ENCODE measurements at places on chromosomes 2 and 18. TPM values are rescaled to one million over a fixed set of nuclear protein-coding genes. Genes with fewer than 3 reads are reported as not detected.

- DNase-seq, result no peak
Observed at GRCh38 chr2:183371545-183371944, 247.3 kb downstream of the NUP35 start.

CPS1 gene
- total RNA-seq, result 6.7 TPM

- DNase-seq, result no peak
Observed at GRCh38 chr18:853471-853870, 41.4 kb upstream of the YES1 start.

DNA sequence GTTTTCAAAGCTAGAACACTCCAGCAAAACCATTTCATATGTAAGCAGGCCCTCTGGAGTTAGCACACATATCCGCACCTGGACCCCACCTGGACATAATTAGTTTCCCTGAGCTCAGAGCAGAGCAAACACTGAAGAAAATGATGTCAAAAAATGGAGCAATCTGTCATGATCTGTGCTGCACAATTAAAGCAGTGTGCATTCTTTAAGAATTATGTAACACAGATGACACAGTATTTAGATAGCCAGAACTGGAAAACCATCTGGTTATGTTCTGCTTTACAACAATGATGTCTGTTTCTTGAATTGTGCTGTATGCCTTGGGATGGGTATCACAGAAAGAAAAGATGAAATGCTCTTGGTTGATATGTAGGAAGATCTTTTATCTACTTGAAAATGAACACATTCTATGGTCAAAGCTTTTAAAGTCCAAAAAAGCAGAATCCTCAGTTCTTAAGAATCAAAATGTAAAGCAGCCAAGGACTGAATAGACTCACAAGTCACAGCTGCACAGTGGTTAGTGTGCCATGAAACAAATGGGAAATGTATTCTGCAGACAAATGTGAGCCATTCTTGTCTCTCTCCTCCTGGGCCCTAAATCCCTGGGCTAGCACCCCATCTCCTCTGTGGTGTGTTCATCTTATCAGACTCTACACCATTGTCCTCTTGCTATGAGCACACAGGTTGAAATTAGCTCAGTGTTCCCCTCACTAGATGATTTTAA lies 36.8 kb downstream of the HRH4 start:
- no peak for DNase-seq

DNA sequence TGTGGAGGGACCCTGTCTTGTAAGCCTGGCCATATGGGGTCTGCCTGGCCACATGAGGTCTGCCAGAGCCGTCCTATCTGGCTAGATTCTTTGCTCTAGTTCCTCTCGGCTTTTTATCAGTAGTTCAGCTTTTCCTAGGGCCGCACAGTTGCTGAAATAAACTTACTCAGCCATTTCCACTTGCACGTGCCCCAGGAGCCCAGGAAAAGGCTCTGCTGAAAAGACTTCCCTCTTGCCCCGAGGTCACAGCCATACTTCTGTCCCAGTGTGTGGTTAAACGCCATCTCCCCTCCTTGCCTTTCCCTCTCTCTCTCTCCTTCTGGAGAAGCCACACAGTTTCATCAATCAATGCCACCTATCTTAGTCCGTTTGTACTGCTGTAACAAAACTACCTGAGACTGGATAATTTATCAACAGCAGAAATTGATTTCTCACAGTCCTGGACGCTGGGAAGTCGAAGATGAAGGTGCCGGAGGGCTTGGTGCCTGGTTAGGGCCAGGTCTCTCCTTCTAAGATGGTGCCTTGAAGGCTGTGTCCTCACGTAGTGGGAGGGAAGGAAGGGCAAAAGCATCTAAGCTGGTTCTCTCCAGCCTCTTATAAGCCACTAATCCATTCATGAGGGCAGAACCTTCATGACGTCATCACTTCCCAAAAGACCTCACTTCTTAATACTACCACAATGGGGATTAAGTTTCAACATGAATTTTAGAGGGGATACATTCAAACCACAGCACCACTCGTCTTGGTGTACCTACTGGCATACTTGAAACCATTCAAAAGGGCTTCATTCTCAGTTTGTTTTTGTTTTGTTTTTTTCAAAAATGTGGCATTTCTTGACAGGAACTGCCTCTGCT lies 11.2 kb upstream of the GALM start:
- DNase-seq, result no peak

SCG2 gene
- 1.8 TPM for total RNA-seq

FASTKD2 gene
- total RNA-seq, result 25.0 TPM

DNA sequence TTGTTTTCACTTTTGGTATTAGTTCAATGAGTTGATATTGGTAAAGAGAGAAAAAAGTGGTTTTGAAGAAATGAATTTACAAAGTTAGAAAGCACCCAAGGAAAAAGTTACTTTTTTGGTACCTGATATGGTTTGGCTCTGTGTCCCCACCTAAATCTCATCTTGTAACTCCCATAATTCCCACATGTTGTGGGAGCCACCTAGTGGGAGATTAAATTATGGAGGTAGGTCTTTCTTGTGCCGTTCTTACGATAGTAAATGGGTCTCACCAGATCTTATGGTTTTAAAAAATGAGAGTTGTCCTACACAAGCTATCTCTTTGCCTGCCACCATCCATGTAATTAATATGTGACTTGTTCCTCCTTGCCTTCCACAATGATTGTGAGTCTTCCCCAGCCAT lies 965.6 kb upstream of the NRXN1 start:
- DNase-seq, result no peak

ANKRD30B gene
- not detected for total RNA-seq

DNA sequence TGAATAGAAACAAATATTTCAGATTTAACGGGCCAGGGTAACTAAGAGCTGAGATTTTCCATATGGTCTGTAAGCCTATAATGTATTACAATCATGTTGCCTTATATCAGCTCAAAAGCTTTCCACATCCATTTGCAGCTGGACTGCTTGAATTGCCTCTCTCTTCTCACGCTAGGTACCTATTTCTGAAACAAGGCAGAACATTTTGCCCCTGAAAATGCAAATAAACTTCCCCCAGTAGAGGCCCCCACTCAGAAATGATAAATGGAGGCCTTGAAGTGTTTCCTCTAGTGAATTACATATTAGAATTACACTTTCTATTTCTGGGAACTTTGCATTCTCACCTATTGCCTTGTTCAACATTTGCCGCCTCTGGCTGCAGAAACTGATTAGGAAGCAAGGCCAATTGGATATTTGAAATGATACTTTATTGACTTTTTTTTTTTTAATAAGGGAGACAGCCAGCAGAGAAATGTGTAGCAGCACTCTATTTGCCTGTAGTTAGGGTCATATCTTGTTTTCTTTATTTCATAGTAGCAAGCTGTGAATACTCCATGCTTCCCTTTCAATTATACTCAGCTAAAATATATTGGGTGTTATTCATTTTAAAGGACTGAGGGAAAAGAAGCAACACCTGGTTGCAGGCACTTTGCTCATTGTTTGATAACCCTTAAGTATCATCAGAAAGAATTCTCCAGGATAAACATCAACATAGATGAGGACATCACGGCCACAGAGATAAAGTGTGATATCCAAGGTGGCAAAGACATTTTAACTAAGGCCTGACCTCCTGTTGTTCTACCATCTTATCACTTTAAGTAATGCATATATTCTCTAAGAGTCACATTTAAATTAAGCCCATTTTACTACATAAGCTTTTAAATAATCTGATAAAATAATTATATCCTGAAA lies 505.5 kb downstream of the LRRTM4 start:
- no peak for DNase-seq

- no peak for DNase-seq
Observed at GRCh38 chr2:47327295-47327694, 75.7 kb upstream of the MSH2 start.

DNA sequence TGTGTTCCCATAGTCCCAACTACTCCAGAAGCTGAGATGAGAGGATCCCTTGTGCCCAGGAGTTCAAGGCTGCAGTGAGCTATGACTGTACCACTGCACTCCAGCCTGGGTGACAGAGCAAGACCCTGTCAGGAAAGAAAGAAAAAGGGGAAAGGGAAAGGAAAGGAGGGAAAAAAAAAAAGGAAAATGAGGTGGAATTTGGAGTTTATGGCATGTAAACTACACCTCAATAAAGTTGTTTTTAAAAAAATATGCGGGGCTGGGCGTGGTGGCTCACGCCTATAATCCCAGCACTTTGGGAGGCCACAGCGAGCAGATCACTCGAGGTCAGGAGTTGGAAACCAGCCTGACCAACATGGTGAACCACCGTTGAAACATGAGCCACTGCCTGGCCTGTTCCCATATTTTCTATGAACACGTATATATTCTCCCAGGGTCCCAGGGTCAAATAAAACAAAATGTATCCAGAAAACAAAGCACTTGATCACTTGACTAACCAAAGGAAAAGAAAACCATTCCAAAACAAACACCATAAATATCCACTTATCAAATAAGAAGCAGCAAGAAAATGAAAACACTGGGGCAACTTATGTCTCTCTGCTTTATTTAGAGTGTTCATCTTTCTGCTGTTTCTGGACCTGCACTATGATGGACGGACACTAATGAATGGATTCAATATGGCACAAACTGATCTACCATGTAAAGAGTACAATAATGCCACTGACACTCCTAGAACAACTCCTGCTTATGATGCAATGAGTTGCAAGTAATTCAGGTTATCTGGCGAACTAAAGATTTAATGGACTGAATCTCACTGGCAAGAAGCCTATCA lies 56.8 kb downstream of the ASXL2 start:
- no peak for DNase-seq

DNA sequence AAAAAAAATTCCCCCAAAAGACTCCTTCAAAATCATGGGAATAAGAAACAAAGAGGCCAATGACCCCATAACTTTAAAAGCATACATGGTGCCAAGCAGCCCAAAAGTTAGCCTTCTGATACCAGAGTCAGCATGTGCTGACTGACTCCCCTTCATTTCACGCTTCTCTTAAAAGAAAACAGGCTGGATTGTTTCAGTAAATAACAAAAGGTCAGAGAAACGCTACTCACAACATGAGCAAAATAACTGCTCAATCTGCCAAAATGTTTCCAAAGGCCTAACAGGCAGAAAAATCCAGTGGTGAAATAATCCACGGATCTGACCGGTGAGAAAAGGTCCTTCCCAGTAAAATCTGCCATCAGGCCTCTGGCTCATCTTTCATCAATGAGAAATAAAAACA lies 71.6 kb downstream of the BCL2 start:
- no peak for DNase-seq

DNA sequence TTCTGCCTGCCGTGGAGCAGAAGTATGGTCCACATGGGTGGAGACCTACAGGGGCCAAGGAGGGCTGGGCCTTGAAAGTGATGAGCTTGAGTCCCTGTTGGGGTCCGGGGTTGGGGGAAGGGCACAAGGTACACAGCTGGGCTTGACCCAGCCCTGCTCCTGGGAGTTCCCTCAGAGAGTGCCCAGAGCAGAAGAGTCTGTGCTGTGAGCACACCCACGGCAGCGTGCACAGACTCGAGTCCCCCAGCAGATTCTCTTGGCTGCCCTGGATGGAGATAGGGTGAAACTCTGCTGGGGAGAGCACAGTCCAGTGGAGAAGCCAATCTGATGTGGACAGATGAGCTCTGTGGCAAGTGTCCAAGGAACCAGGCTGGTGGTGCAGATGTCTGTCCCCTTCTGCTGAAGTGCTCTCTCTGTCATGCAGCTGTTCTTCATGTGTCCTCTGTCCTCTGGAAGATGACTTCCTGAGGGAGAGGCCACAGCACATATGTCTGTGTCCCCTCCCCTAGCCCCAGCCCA lies 27.5 kb downstream of the INPP4A start:
- no peak for DNase-seq

TMEM247 gene
- total RNA-seq, result not detected
